ENCODE measurements at places on chromosomes 5 and 9.

DNA sequence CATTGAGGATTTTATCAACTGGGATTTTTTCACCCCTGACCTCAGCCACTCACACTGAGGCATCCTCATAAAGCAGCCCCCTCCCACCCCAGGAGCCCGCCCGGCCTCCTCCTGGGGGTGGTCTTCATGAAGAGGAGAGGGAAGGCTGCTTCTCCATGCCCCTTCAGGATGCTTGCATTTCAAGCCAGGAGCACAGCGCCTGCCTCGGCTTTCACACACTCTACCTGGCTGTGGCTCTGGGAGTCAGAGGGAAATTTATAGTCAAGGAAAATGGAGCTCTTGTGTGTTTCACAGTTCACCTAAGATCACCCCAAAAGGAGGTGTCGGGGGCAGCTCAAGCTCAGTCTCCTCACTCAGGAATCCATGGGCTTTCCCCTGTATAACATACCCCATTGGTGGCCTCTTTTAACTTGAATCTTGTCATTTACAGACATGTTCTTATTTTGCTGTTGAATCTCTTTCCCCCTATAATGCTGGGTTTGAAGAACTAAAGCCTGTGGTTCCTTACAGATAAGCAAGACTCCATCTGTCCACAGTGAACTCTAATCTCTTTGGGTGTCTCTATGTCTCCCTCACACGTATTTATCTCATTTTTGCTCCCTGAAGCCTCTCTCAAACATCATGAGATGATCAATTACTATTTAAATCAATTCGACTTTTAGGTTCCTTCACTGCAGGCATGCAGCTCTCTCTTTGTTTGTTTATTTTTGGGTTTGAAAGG lies 22.6 kb upstream of the IQGAP2 start:
- no peak for DNase-seq

- DNase-seq: peak; percentile 82
Measured at GRCh38 chr9:37034305-37034937, 353 bp upstream of the PAX5 start.

DNA sequence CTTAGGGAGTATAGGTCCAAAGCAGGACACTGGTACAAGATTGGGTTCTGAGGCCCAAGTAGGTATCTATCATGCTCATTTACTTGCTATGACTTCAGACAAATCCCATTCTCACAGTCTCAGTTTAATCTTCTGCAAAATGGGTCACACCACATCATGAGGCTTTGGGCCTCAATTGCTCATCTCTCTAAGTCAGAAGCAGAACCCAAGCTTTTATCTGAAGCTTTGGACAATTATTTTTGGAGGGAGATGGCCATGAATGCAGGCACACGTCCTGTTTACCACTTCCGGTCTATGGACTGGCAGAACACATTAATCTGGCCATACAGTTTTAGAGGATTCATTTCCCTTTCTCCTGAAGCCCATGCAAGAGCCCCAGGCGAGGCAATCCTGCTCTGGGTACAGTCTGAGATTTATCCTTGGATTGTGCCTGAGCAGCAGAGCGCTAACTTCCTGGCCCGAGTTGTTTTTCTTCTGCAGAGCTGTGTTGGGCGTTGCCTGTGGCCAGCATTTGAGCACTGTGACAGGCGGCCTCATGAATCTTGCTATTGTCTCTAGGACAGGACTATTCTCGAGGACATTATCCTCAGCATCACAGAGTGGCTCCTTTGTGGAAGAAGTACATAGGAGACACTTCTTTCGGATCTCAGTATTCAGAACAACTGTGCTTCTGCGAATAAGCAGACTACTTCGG lies 16.1 kb downstream of the SLC22A4 start:
- DNase-seq: no peak

- DNase-seq: no peak
Measured at GRCh38 chr5:2326601-2327000, 424.9 kb downstream of the IRX2 start.

- no peak for DNase-seq
Measured at GRCh38 chr9:111657051-111657450, 4.4 kb upstream of the GNG10 start.

- DNase-seq: no peak
Measured at GRCh38 chr9:118162716-118163115, 458.5 kb downstream of the TLR4 start.

GRCh38 chr5:4907571-4907970 lies 232.6 kb upstream of the ADAMTS16 start:
- DNase-seq: no peak

DNA sequence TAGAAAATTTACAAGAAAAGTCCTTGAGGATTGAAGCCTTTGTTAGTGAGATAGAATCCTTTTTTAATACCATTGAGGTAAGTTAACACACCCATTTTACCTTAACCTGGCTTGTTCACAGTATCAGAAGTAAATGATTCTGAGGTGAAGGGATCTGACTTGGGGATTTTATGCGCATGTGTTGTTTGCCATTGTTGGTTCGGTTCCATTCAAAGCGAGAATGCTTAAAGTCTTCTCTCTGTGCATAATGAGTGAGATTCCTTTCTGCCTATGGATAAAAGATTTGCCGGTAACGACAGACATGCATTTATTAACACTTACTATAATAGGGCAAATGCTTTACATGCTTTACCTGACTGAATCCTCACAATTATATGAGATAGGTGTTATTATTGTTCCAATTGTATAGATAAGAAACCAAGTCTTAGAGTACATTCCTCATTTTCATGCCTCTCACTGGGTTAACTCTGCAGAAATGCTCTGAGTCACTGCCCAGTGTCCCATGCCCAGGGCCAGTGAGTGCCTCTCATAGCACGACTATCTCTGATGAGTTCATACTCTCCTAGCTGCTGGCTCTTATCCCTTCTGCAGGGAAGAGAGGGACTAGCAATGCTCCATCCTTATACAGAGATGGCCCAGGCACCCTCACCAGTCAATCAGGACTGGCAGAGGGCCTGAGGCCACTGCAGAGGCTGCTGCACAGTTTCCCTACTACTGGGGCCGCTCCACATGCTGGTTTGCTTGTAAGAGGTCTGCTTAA lies 54.4 kb downstream of the CMYA5 start:
- no peak for DNase-seq

DNA sequence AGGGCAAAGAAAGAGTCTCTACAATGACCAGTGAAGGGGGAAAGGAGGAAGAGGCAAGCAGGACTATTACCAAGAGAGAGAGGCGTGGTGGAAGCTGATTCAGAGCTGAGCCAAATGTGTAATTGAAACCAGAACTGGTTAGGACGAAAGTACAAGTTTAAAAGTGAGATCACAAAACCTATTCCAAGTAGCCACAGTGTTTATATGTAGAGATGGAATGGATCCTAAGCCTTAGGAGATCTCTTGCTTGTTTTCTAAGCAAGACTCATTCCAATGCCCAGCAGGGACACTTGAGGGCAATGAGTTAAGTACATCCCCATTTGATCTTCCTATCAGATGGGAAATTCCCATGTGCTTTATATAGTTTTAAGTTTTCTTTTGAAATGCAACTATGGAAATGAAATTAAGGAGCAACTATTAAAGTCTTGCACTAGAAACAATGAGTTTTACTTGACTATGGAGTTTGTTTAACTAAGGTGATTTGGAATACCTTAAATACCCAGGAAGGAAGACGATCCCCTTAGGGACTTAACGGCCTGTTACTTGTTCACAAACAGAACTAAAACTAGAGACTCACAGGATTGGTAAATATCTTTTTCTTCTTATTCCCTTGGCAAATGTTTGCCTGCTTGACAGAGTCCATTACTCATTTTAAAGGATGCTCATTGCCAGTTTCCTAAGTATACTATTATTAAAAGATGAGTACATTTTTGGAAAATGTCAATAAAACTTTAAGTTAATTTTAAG lies 51.1 kb upstream of the SNX2 start:
- DNase-seq: no peak

DNA sequence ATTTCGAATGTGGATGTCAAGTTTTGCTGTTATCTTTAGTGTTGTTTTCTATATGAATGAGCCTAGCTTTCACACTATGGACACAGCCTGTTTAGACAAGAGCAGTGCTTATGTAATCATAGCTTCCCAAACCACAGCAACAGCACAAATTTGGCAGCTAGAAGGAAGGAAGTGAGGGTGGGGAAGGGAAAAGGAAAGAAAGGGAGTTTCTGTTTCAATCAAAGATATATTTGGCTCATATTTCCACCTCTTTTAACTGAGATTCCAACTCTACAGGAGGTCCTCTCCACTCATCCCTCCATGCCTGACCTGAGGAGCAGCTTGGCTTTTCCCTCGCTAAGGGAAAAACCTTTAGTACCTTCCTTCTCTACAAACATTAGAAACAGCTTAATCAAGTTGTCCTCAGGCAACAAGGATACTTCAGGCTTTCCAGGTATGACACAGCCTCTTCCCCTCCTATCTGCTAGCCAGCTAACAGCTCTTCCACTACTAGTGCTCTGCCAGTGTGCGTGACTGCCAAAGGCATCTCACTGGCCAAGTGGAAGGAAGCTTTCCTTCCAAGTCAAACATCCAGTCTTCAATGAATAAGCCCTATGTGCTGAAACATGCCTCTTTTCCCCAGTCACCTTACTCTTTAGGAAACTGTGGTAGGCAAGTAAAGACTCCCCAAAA lies 268.6 kb upstream of the PTGER4 start:
- DNase-seq: no peak

DNA sequence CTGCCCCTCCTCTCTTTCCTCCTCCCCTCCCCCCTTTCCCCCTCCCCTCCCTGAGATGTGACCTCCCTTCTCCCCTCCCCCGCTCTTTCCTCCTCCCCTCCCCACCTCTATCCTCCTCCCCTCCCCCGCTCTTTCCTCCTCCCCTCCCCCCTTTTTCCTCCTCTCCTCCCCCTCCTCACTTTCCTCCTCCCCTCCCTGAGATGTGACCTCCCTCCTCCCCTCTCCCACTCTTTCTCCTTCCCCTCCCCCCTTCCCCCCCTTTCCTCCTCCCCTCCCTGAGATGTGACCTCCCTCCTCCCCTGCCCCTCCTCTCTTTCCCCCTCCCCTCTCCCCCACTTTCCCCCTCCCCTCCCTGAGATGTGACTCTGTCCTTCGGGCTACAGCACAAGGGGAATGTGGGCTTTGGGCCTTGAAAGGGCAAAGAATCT lies 169.8 kb downstream of the COL23A1 start:
- no peak for DNase-seq

DNA sequence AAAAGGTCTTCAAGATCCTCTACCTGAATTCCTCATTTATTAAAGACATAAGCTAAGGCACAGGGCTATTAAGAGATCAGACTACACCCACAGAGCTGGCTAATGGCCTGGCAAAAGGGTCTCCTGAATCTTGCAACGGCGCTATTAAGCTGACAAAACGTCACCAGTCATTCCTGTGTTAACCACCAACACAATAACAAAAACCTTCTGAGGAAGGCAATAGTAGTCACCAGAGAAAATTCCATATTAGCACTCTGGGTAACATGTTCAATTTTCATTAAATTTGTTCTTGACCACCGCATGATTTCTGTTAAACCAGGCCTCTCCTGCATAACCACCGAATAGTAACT lies 77.0 kb downstream of the GNAQ start:
- DNase-seq: no peak

- no peak for DNase-seq
Measured at GRCh38 chr5:106530150-106530549, 1140.6 kb downstream of the EFNA5 start.

DNA sequence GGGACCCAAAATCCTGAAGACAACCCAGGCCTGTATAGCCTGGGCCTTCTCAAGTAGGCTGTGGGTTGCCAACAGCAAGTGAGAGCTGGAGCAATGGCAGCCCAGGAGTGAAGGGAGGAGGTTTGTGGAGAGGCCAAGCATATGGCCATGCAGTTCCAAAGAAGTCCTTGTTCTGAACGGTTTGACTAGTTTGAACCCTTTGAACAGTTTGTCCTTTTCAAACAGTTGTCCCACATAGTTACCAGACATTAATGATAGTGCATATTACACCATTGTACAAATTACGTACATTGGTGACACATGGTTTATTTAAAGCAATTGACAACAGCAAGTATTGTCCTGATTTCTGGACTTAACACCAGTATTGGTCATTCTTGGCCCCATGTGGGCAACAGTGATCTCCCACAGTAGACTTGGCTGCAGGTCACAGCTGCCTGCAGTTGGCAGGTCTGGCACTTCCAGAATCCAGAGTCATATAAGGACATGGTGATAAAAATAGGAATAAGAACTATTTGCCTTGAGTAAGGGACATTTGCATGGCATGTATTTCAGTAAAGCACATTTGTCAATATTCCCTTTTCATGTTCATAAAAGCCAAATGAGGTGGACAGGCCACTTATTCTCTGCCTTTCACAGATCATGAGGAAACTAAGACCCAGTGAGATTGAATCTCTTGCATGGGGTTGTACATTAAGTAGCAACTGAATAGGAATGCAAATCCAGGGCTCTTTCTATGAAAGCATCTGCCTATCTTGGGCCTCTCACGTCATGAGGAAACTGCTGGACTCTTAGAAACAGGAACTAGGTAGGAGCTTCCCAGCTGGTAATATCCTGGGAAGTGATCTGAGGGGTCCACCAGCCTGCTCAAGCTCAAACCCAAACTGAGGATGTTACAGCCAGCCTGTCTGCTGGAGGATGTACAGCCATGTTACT lies 30.3 kb downstream of the SLC25A48 start:
- no peak for DNase-seq

DNA sequence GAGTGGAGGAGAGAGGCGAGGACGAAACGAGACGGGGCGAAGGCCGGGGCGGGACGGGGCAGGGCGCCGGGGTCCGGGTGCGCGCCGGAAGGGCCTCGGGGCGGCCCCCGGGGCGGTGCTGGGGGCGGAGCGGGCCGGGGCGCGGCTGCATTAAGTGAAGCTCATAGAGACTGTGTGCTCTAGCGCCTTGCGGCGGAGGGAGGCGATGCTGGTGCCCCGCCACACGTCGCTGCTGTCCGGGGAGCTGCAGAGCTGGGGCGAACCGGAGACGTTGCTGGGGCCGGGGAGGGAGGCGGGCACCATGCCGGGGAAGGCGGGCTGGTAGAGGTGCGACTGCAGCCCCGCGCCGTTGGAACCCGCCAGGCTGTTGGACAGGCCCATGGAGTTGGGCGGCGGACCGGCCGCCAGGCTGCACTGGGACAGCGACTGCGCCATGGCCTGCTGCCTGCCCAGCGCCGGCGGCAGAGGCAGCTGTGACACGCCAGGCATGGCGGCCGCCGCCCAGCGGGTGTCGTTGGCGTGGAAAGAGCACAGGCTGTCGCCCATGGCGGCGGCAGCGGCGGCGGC lies 8.3 kb downstream of the OTP start:
- DNase-seq: peak; percentile 85

- no peak for DNase-seq
Measured at GRCh38 chr9:20570087-20570486, 52.2 kb downstream of the MLLT3 start.

DNA sequence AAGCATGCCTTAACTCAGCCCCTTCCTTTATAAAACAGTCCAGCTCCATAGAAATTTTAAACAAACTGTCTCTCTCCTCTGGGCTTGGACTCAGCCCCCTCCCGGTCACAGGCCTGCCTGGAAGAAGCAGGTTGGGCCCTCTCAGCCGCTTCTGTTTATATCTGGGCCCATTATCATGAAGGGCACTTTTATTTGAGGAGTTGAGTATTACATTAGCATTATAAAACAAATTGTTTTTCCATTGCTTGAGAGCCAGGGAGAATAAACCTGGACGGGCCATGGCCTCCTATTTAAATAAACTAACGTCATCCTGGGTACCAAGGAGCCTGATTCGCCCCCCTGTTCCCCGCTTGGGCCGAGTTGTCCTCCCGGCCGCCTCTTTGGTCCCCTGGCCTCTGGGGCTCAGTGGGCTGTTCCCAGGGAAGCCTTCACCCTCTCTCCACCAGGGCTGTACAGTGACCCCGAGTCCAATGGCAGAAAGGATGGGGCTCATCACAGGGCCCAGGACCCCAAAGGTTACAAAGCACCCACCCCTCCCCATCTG lies 13.2 kb downstream of the IRX2 start:
- DNase-seq: no peak

Data from retina (tissue), 1 donor.